Bladder microvascular endothelial cell (primary cell): ENCODE measurements at places on chromosomes 6 and 20. TPM values are rescaled to one million over a fixed set of nuclear protein-coding genes. Genes with fewer than 3 reads are reported as not detected.

The CDKN1A gene
- total RNA-seq, result 142 and 252 TPM in 2 replicates

The ADAM33 gene
- total RNA-seq, result 0.16 TPM in 1 of 2 replicates, not detected in the other

The HLA-DQB2 gene
- not detected in 2 replicates for total RNA-seq

The LTA gene
- total RNA-seq, result not detected in 2 replicates

The TINAG gene
- not detected in 2 replicates for total RNA-seq
